ENCODE measurements at places on chromosomes 6 and 20. TPM values are rescaled to one million over a fixed set of nuclear protein-coding genes. Genes with fewer than 3 reads are reported as not detected.
A peak's percentile ranks its signal among the peaks of the same experiment; 100 is the strongest.

The TNXB gene
- total RNA-seq, result 45.7 TPM

The ZNF391 gene
- total RNA-seq, result 3.3 TPM

The ARFGEF3 gene
- total RNA-seq, result 3.5 TPM

The FRK gene
- total RNA-seq, result 0.05 TPM

The HCRTR2 gene
- not detected for total RNA-seq

The IMPG1 gene
- total RNA-seq, result not detected

The C20orf96 gene
- 3.8 TPM for total RNA-seq

The GATA5 gene
- total RNA-seq, result 4.7 TPM

GRCh38 chr6:123879749-123880148 is 76.1 kb downstream of the NKAIN2 start:
- DNase-seq, result no peak

- peak; percentile 8 for DNase-seq
Measured at GRCh38 chr6:38933426-38933825, 115.2 kb upstream of the GLP1R start.

DNA sequence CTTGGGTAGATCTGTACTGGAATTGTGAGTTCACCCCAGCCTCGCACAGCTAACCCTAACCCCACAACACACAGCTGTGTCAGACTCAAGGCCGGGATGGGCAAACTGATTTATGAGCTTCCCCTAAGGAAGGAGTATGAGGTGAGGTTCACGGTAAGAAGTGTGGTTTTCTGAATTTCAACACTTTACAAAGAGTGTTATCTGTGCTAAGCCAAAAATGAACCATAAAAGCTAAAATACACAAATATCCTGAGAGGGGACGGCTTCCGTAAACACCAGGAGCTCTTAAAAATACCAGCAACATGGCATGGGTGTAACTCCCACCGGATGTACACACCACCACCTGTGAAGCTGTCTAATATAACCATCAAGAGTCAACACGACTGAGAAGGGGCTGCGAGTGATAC is 101.2 kb downstream of the ATP9A start:
- no peak for DNase-seq

- DNase-seq, result no peak
Measured at GRCh38 chr6:26404546-26404945, 2.5 kb downstream of the BTN3A1 start.

DNA sequence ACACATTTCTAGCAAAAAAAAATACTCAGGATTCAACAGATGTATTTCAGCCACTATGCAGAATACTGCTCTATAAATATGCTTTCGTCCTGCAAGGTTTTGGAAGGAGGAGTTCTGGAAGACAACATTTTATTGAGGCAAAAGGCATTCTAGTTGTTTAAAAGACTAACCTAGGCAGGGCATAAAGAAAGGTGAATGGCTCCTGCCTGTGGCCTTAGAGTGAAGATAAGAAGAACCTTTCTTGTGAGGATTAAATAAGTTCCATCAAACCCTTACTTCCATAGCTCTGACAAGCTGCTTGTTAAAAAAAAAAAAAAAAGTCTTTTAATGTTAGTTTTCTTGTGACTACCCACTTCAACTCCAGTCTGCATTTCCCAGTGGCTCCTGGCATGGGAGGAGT is 139.8 kb downstream of the ADGRB3 start:
- DNase-seq, result no peak

- DNase-seq, result no peak
Measured at GRCh38 chr20:24460712-24461111, 8.7 kb upstream of the SYNDIG1 start.

- DNase-seq, result no peak
Measured at GRCh38 chr6:14094721-14095120, 22.9 kb upstream of the CD83 start.

GRCh38 chr6:94272327-94272726 is 853.0 kb upstream of the EPHA7 start:
- no peak for DNase-seq

GRCh38 chr6:112330879-112331265 is 16.3 kb upstream of the RFPL4B start:
- no peak for DNase-seq

GRCh38 chr20:39862470-39862891 is 826.6 kb downstream of the MAFB start:
- no peak for DNase-seq

GRCh38 chr6:132085731-132086130 is 134.6 kb upstream of the CCN2 start:
- DNase-seq, result peak; percentile 52

DNA sequence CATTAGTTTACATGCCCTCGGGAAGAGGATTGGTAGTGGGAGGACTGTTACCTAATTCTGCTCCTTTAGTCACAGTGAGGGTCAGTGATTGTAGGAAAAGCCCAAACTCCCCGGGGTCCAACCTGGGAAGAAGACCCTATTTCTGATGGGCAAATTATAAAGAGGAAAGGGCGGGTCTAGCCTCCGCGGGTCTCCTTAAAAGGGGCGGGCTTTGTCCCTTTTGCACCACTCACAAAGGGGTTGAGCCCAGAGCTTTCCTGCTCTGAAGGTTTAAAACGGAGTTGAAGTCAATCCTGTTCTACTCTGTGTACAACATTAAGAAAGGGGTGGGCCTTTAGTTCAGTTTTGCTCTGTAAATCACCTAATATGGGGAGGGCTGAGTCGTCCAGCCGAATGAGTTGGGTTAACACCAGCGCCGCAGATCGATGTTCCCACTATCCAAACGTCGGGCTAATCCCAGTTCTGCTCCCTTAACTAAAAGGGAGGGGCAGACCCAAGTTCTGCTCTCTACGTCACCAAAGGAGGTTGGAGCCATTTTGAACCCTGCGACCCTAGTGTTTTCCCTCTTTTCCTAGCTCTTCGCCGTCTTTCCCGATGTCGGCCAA is 920 bp upstream of the RNF5 start:
- no peak for DNase-seq

DNA sequence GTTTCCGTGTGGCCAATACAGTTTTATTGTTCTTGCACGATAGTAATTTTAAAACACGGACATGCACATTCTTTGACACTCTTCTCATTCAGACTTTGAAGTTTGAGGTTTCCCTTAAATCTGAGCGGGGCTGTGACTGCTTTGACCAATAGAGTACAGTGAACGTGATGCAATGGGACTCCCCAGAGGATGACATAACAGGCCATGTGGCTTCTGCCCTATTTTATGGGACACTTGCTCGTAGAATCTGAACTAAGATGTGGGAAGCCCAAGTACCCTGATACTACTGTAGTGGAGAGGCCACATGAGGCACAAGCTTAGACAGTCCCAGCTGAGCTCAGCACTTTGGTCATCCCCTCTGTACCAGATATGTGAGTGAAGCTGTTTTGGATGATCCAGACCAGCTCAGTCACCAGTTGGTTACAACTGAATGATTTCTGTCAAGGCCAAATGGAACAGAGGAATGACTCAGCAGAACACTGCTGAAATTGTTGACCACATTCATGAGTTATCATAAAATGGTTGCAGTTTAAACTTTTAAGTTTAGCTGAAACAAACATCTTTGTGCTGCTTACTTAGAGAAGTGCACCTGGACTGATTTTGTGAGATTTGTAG is 279.4 kb downstream of the RFPL4B start:
- peak; percentile 46 for DNase-seq

- no peak for DNase-seq
Measured at GRCh38 chr20:49219924-49220831, 962 bp downstream of the DDX27 start.

GRCh38 chr6:79385333-79385732 is 150.9 kb upstream of the HMGN3 start:
- DNase-seq, result no peak

- DNase-seq, result no peak
Measured at GRCh38 chr6:134637282-134637681, 312.6 kb downstream of the ALDH8A1 start.

DNA sequence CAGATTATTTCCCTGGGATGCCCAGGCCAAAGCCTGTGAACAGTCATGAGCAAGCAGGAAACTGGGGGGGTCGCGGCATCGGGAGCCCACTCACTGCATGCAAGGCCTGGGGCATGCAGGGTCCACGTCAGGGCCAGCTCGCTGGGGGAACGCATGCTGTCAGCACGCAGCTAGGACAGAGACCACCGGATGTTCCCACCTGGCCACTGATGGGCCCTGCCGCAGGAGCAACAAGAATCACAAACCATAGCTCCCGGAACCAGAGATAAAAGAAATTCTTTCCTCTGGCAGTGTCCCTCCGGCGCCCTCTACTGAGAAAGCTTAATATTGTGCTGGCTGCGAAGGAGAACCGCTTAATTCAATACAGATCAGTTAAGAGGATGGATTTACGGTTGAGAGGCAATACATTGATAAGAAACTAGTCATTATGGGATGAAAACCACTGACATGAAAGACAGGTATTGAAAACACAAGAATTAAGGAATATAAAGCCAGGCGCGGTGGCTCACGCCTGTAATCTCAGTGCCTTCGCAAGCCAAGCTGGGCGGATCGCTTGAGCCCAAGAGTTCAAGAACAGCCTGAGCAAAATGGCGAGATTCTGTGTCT is 32.6 kb downstream of the C6orf15 start:
- peak; percentile 58 for DNase-seq
